NT2/D1 (cell line): ENCODE measurements at places on chromosomes 4 and X.

- peak; percentile 22 for DNase-seq
Measured at GRCh38 chrX:73214426-73215094, at the start of gene NAP1L2. NAP1L2 (minus strand) TSS chrX:73214851; CDS start chrX:73214492, 359 bp downstream.

GRCh38 chr4:183967266-183967665, 62.2 kb downstream of the STOX2 start:
- no peak for DNase-seq

GRCh38 chrX:110082161-110082560, 79.2 kb downstream of the TMEM164 start:
- DNase-seq = no peak

DNA sequence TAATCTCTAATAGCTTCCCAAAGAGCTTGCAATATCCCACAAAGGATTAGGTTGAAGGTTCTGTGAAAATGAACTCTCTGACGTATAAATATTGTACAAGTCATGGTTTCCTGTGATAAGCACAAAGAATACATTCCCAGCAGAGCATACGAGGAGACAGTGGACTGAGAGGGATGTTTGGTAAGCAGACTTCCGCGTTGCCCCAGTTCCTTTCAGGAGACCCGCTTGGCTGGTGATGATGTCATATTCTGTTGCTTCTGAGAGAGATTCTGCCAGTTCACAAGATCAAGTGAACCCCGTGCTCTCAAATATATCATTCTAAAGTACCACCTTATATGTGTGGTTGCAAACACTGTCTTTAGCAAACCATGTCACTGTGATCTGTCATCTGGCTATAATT, 323.9 kb upstream of the CASK start:
- no peak for DNase-seq

DNA sequence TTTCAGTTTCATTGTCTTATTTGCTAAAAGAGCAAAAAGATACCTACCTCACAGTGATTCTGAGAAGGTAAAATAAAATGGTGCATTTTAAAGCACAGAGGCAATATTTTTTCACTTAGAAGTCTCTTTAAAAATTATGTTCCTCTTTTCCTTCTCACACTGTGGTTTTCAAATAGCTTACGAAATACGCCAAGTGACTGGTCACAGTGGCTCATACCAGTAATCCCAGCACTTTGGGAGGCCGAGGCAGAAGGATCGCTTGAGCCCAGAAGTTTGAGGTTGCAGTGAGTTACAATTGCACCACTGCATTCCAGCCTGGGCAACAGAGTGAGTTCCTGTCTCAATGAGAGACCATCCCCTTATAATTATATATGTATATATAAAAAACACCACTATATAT, 372.6 kb downstream of the FBXO8 start:
- no peak for DNase-seq

DNA sequence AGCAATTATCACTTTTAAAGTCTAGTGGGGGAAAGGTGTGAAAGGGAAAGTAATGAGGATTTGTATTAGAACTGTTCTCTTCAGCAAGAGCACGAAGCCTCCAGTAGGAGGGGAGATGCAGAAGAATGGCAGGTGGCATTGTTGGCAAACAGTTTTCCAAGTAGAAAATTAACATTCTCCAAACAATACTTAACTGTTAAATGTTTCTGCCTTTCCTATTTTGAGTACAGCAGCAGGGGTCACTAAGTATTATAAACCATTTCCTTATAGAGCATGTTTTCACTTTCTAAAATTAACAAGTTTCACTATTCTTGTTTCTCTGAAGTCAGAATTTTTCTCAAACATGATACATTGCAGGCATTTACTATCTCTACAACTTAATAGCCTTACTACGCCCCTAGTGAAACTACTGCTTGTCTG, 58.7 kb downstream of the LEF1 start:
- no peak for DNase-seq

GRCh38 chr4:121199742-121200561, 35.8 kb upstream of the TNIP3 start:
- DNase-seq = no peak

DNA sequence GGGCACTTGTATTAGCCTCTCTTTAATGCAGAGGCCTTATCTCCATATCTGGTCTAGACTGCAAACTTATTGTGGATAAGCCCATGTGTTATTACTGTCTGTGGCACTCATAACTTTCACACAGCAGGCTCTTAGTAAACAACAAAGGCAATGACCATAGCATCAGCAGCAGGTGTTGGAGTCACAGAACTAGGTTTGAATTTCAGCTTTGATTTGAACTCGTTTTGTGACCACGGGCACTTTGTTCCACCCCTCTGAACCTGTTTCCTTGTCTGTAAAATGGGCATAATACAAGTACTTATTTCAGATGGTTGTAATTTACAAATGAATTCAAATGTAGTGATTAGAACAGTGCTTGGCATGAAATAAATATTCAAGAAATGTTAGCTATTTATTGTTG, 121.8 kb upstream of the C1GALT1C1 start:
- no peak for DNase-seq

GRCh38 chr4:27082776-27083175, 222.1 kb downstream of the STIM2 start:
- DNase-seq = no peak

- peak; percentile 47 for DNase-seq
Measured at GRCh38 chrX:152897222-152898131, at the start of gene ZNF185. ZNF185 (plus strand) TSS chrX:152898067; CDS start chrX:152914490, 16,423 bp downstream.

- no peak for DNase-seq
Measured at GRCh38 chrX:19177721-19178120, 55.5 kb upstream of the ADGRG2 start.

DNA sequence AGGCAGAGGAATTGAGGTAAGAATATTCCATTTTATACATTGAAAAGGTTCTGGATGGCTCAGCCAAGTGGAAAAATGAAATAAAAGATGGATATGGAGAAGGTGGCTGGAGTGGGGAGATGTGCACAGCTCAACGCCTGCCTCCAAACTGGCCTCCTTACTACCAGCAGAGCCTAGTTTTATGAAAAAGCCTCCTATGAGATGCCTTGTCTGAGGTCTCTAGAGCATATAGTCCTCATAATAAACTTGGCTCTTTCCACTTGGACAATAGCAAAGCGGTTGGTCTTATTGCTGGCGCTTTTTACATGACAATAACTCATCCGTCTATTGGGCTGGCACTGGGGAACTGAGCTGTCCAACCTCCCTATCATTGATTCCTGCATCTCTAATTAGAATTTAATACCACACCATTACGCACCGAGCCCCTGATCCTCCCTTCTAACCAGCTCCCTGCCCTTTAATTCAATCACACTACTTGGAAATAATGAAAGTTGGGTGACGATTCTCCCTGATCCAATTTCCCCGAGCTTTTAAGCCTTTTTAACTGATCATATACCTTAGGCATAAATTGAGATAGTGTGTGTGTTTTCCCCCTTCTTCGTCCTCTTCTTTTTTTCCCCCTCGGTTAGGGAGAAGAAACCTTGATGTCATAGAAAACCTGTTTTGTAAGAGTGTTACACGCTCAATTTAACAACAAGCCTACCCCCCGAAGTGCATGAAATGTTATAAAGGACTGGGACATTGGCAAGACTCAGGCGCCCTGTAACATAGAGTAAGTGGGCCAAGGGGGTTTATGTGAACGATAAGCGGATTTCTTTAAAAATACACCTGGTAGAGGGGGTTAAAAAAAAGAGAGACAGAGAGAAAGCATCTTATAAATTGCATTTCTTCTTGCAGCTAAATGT, at the start of gene PHOX2B:
TSS of gene PHOX2B (minus strand) at position 155 of the 905 bp plus-strand sequence. CDS start at position 40, 115 bp downstream.
- DNase-seq = no peak

DNA sequence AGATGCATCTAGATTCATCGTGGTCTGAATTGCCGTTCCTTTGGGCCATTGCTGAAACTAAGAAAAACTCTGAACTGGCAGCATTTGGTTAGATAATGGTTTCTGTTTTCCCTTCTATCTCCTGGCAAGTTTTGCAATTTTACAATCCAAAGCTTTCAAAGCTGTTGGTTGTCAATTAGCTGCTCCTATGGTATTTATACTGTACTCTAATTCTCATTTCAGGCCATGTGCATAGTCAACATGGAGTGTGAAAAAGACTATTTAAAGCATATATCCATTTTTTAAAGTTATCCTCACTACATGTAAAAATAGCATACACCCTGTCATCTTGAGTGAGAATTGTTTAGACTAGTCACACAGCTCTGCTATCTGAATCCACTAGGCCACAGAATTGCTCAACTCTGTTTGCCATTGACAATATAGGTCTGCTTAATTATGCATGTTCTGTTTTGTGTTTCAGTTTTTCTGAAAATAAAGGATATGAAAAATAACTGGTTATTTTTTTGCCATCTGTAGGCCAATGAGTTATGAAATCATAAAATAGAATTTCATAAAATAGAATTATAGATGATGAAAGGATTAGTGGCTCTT, 27.7 kb upstream of the TEC start:
- no peak for DNase-seq
